ENCODE measurements at places on chromosomes 12 and 14.

DNA sequence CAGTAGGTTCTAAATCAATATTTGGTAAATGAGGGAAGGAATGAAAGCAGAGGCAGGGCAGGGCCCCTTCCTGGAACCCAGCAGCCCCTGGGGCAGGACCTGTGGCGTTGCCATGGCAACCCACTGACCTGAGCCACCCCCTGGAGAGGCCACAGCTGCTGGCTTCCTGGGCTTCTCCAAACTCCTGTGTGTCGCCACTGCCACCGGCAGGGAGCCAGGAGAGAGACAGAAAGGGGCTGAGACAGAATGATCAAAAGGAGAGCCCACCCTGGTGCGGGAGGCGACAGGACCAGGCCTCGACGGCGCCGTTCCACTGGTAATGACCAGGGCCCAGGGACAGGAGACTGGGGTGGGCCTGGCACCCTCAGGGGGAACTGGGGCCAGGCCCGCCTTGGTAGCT is 18.2 kb downstream of the RFX4 start:
- no peak for DNase-seq

DNA sequence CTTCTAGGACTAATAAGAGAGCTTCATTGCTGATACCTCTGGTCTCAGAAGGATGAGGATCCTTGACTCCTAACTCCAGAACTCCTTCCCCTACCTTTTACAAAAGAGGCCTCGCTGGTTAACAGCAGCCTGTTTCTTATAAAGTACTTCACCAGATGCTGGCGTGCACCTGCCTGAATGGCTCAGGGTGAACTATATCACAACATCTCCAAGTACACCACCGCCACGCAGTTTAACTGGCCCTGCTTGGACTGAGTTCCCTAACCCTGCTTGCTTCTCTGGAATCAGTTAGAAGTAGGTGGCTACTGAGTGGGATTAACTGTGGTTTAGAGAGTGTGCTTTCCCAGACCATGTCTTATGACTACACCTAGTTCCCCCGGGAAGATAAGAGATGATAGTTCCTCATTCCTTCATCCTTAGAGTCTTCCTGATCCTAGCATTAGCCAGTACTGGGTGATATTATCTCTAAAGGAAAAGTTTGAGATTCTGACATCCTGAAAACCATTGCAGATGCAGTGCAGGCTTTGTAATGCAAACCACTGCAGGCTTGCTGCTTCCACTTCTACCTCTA is 3.0 kb downstream of the FOXJ2 start:
- DNase-seq: no peak

DNA sequence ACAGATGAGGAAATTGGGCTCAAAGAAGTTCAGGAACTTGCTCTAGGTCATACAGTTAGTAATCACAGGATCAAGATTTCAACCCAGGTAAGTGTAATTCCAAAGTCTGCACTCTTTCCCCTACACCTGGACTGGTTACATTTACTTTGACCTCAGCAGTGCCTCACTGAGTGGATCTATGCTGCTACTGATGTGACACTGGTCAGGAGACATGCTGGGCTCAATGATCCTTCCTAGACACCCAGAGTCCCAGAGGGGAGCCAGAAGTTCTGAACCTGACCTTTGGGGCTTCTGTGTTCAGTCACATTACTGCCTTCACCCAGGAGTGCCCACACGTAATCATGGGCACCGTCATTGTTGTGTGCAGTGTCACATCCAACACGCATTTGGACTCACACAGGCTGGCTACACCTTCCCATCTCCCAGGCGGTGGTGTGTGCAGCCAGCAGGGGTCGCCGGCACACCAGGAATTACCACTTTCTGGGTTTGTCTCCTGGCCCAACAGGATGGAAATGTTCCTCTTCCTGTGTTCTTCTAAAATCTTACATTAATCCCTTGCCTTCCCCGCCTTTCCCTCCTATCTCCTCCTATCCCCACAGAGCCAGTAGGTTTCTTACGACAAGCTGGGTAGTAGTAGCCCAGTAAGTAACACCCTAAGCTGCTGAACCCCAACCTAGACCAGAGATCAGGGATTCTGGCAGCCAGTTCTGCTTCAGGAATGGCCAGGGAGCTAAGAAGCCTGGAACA is 25.6 kb downstream of the CALCOCO1 start:
- DNase-seq: peak; percentile 64

GRCh38 chr12:5429741-5430557 is 2.0 kb upstream of the NTF3 start:
- no peak for DNase-seq

Data from naive B cell (primary cell).